ENCODE measurements at places on chromosomes 4 and X. TPM values are rescaled to one million over a fixed set of nuclear protein-coding genes. Genes with fewer than 3 reads are reported as not detected.

ZAR1 gene
- 0.28 TPM for total RNA-seq

HHIP gene
- total RNA-seq = 0.28 TPM

TKTL1 gene
- not detected for total RNA-seq

MGARP gene
- 6.0 TPM for total RNA-seq

DNA sequence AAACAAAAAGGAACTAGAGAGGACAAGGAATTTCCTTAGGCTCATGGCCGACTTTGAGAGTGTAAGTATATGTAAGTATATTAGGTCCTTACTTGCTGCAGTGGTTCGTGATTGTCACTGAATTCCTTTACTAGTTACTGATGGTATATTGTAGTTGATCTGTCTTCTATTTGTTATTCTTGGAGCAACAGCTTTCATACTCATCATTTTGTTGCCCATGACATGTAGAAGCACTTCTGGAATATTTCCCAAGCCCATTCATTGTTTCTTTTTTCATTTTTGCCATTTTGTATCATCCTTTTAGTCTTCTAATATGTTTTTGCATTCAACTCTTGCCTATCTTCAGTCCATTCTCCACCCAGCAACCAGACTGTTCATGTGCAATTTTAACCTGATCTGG is 170.0 kb downstream of the ARHGAP10 start:
- DNase-seq = no peak
- no peak overlapping the region for H3K4me3 ChIP-seq
- H3K36me3 ChIP-seq = no peaks in the 10 kb centered on the region
